ENCODE measurements at places on chromosomes 3 and 15.

DNA sequence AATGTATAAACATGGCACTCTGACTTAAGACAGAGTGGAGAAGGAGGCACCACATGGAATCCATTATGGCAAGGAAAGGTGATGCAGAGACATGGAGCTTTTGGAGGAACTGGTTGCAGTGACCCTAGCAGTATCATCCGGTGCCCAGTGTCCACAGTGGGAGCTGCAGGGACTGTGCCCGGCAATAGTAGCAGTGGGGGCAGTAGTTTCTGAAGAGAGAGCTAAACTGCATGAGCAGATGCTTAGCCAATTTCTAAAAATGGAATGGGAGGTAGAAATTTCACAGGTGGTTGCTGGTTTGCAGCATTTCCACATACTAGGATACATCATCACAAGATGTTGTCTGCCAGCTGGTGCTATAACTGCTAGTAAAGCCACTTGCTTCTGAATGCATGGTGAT lies 7.8 kb upstream of the TM2D3 start:
- DNase-seq: no peak

GRCh38 chr3:33364531-33365128 lies 75.6 kb downstream of the UBP1 start:
- DNase-seq: no peak

DNA sequence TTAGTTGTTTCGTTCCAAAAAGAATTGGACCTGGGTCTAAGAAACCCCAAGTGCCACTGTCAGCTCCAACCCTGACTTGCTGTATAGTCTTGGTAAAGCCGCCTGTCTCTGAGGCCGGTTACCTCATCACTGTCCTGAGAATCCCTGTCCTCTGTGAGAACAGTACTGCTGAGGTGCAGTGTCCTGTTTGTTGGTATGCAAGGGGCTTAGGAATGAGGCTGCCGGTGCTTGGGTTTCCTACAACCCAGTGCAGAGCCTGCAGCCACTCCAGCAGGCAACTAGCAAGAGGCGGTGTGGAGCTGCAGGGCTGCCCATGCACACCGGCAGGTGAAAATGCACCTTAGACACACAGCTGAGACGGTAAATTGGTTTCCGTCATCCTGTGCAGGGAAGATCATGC lies 52.0 kb upstream of the ATG7 start:
- DNase-seq: no peak

DNA sequence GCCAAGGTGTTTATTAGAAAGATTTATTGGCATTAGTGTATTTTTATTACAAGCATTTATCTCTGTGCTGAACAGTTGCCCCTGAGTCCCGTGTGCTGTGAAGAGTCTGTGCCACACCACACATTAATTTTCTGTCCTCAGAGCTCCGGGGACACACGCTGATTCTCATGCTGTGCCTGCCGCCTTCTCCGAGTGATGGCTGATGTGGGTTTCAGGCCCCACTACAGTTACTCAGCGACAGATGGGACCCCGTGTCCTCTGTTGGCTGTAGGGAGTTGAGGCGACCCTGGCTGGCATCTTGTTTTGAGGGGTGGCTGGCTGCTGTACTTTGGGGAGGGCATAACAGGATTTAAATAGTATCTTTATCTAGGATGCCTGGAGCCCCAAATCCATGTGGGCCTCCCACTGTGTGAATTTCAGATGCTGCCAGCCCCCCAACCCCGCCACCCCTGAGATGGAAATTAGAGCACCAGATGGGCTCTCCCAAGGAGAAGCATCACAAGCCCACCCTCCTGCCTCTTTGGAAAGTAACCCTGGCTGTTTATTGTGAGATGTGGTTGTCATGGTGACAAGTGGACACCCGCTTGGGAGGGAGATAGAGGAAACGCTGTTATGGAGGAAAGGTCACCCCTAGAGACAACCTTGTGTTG lies 185.6 kb downstream of the APBA2 start:
- DNase-seq: no peak

DNA sequence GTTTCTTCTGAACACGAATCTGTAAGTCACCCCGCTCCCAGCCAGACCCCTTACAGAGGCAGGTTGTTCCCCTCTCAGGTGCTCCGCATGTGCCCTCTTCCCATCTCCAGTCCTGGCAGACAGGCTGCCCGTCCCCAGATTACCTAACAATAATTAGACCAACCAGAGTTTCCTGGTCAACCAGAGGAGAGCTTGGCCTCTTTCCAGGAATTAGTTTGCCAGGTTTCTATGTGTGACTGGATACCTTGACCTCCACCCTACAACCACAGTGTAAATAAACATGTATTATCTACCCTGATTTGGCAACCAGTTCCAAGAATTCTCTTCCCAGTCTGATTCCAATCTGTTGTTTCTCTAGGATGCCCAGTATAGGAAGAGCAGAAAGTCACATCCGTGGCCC lies 178.0 kb upstream of the UMPS start:
- DNase-seq: no peak

GRCh38 chr15:62440362-62441105 lies 275.4 kb upstream of the C2CD4B start:
- no peak for DNase-seq

DNA sequence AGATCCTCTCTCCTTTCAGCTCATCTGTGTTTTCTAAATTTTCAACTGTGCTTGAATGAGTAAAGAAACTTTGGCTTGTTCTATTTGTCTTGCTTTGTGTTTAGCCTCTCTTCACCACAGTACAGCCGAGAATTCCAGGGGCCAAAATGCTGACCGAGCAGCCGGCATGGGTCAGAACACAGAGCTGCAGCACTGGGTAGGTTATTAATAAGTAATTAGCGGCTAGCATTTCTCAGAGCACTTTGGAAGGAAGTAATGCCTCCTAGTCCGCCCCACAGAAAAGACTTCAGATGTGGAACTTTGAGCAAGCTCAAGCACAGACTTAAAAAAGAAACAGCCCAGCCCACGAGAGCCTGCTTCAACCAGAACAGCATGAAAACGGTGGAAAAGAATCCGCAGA lies 343.9 kb downstream of the ARRDC4 start:
- DNase-seq: no peak

GRCh38 chr3:181727341-181728032 lies 15.8 kb downstream of the SOX2 start:
- no peak for DNase-seq

GRCh38 chr3:48428088-48428571 lies 1.8 kb downstream of the PLXNB1 start:
- DNase-seq: no peak

GRCh38 chr3:156583469-156583868 lies 28.6 kb upstream of the SSR3 start:
- DNase-seq: no peak

DNA sequence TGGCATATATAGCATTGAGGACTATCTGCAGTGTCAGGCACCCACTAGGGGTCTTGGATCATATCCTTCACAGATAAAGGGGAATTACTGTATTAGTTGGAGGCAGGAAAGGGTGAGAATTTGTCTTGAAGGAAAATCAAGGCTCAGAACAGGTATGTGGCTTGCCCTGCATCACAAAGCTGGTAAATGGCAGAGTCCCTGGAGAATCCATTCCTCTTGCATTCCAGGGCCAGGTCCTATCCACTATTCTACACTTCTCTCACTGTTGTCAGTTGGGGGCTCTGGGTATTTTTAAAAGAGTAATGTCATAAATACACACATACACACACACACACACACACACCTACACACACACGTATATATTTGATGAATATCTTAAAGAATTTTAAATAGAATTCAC lies 19.8 kb upstream of the FGF12 start:
- DNase-seq: no peak

DNA sequence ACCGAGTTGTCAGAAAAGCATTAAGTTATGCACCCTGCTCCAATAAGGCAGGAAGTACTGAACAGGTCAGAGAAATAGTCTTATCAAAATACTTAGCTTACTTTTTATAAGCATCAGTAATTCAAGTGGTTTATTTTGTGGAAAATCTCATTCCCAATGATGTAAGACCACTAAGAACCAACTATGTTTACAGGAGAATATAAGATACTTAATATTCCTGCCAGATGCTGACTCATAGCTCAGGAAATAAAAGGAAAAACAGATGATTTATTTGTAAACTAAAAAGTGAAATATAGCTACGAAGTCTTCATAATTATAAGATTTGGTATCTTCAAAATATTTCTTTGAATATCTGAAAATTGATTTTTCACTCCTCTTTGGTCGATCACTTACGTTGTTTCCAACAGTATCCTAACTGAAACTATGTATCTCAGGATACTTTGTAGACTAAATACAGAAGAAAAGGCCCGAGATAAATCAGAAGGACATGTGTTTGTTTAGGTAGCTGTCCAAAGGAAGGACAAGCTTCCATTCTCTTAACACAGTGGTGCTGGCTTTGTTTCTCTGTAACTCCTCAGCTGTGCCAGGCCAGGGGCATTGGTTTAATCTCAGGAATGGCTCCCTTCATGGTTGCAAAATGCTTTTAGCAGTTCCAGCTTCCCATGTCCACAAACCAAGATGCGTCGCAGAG lies 295.8 kb downstream of the GBE1 start:
- no peak for DNase-seq

- no peak for DNase-seq
Observed at GRCh38 chr15:92001307-92001706, 147.8 kb downstream of the SLCO3A1 start.

DNA sequence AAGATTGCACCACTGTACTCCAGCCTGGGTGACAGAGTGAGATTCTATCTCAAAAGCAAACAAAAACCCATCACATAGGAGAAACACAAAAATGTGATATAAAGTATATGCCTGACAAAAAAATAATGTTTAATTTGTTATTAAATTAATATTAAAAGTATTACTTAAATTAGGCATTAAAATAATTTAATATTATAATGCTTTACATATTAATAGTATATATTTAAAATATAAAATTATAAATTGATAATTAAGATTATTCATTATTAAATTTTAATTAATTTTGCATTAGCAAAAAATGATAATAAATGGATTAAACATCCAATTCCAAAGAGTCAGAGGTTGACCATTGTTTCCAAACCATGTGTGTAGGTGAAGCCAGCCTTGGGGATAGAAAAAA lies 22.0 kb upstream of the GABRA5 start:
- no peak for DNase-seq

DNA sequence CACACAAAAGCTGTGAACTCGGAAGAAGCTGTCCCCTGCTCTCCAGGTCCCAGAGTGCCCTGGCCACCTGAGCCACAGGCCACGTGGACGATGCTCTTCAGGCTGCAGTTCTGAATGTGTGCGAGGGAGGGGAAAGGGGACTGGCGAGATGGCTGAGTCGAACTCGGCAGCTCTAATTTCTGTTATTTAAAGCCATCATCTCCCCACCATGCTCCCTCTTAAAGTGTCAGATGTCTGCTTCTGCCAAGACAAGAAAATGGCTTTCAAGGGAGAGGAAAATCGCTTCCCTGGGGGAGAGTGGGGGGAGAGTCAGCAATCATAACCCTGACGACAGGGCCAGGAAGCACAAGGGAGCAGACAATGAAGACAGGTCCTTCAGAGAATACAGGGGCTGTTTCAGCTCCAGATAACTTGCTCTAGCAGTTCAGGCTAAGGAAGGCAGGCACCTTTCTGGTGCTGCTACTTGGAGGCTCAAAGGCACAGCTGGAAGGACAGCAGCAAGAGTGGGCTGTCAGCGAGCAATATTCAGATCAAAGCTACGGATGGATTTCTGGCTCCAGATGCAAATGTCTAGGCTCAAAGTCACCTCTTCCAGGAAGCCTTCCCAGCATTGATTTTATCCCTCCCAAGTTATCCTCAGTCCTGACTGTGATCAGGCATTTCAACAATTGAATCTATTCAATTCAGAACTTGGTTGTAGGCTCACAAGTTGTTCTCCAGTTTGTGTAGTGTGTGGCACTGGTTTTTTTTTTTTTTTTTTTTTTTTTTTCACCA lies 15.5 kb upstream of the CCDC33 start:
- DNase-seq: no peak

GRCh38 chr3:173371848-173372487 lies 25.6 kb upstream of the NLGN1 start:
- no peak for DNase-seq

DNA sequence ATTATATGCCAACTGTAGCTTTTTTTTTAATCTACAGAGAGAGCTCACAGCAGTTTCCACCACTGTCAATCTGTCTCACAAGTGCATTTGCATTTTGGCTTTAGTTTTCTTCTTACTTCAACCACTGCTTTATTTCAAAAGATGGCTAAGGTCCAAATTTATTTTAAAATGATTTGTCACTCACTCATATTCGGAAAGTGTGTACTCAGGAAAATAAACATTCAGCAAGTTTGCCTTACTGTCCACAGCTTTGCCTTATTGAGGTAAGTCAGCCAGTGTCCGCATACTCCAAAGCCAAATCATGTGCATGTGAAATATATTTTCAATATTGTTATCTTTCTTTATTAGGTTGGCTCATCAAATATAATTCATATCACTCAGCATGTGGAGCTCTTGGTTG lies 240.7 kb upstream of the ARHGEF26 start:
- DNase-seq: no peak

DNA sequence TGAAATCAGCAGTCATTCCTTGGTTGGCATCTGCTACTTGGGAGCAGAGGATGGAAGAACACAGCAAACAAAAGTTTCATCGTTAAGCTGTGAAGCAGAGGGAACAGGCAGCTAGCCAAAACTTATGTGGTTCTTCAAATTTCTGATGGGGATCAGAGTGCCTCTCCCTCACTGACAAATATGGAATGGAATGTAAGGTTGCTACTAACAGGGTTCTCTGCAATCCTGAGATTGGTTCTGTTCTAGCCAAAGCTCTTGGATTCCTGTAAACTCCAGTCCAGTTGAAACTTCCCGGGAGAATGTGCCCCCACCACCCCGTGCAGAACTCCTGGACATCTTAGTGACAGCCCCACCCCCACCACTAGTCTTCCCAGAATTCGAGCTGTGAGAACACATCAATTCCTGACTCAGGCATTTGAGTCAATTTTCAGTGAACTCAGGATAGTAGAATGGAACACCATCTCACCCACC lies 55.9 kb upstream of the PHLDB2 start:
- no peak for DNase-seq

- DNase-seq: no peak
Observed at GRCh38 chr15:40002295-40002694, 36.7 kb downstream of the SRP14 start.

GRCh38 chr3:30710017-30710416 lies 103.6 kb downstream of the TGFBR2 start:
- DNase-seq: no peak

- DNase-seq: no peak
Observed at GRCh38 chr15:78993931-78994530, 49.2 kb upstream of the CTSH start.

DNA sequence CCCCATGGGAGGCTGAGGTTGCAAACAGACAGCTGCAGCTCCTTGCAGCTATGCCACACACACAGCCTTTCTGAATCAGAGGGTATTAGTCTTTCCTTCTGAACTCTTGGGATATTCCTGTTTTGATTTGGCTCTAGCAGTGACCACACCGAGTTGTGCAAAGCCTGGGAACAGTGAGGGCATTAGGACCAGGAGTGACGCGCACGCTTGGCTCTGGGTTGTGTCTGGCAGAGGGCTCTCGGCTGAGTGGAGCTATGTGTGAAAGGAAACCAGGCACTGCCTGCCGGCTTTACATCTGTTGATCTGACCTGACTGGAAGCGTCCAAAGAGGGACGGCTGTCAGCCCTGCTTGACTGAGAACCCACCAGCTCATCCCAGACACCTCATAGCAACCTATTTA lies at the start of gene GALNT15:
TSS of gene GALNT15 (plus strand) at position 292 of the 400 bp plus-strand sequence. CDS start 472 bp downstream, outside the sequence.
- no peak for DNase-seq

- no peak for DNase-seq
Observed at GRCh38 chr3:89216016-89216739, 108.8 kb downstream of the EPHA3 start.
